Hematopoietic multipotent progenitor cell (in vitro differentiated cells): ENCODE measurements at places on chromosomes 5 and 9. TPM values are rescaled to one million over a fixed set of nuclear protein-coding genes. Genes with fewer than 3 reads are reported as not detected.

DNA sequence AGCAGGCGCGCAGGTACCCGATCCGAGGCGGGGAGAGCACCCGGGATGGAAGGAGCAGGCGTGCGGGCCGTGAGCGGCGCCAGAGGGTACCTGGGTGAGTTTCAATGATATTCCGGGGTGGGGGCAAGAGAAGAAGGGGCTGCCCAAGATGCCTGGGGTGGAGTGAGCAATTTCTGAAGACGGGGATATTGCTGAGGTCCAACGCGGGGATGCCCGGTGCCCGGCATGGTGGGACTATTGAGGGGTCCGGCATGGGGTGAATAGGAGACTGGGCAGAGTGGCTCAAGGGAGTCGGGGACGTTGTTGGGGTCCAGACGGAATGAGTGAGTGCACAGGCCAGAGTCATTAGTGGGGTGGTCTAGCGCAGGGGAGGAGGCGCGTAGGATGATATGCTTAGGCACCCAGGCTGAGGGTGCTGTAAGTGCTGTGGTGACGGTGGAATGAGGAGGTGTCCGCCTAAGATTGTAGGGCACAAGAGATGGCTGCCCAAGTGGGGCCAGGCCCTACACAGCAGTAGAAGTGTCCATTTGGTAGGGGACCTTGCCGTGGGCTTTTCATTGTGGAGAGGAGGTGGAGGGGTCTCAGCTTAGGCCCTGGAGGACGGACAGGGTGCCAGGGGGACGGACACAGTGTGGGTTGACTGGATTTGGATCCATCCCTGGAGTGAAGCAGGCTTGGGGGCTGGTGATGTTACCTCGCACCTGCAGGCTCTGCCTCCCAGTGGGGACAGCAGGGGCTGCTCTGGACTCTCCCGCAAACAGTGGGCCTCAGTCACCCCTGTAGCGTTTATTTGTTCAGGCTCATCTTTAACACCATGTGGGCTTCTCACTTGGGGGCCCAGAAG, 719 bp downstream of the MIGA2 start:
- no peak for DNase-seq

DNA sequence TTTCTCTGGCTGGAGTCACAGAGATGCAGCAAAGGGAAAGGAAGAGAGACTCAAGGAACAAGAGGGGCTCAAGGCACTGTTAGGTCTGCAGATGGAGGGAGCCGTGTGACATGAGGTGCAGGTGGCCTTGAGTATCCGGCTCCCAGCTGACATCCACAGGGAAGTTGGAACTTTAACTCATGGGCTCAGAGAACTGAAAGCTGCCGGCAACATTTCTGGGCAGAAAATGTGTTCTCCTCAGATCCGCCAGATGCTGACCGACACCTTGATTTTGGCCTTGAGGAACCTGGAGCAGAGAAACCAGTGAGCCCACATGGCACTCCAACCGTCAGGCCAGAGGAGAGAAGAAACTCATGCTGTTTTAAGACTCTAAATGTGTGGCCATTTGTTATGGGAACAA, 258.1 kb upstream of the IRX2 start:
- DNase-seq: no peak

- no peak for DNase-seq
Measured at GRCh38 chr9:128406848-128407391, 13.7 kb upstream of the CERCAM start.

DNA sequence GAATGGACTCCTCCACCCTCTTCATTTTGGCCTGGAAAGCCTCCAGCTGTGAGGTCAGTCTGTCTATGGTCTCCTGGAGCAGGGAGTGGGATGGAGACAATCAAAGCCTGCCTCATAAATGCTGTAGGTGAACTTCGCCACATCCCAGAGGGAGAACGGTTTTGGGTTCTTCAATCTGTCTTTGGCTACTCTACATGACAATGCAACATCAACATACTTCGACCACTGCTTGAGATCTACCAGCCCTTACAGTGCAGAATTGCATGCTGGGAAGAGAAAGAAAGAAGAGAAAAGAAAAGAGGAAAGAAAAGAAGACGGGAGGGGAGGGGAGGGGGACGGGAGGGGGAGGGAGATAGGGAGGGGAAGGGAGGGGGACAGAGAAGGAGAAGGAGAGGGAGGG, 28.5 kb upstream of the ANXA6 start:
- no peak for DNase-seq

DNA sequence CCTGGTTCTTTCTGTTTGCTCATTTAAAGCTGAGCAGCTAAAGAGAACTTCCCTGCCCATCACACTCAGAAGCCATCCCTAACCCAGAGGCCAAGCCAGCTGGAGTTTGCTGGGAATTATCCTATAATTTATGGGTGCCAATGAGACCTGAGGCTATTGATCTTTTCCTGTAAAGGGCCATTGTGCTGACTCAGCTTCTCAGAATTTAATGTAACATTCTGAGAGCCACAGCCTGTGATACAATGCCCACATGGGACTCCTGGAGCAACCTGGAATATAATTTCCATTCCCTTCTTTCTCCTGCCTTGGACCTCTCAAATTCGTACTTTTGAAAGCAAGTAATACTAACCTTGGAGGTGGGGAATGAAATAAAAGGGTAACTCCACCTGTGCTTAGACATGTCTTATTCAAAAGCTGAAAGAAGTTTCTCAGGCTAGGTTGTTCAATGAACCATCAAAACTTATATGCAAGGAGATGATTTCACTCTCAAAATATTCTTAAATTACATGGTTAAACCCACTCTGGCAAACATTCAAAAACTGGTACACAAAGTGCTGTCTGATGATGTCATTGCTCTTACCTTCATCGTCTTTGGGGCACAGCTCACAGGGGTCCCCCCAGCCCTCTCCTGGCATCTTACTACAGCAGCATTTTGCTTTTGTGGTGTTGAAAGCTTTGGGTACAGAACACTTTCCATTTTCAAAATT, 206.7 kb downstream of the SLC12A2 start:
- no peak for DNase-seq

DNA sequence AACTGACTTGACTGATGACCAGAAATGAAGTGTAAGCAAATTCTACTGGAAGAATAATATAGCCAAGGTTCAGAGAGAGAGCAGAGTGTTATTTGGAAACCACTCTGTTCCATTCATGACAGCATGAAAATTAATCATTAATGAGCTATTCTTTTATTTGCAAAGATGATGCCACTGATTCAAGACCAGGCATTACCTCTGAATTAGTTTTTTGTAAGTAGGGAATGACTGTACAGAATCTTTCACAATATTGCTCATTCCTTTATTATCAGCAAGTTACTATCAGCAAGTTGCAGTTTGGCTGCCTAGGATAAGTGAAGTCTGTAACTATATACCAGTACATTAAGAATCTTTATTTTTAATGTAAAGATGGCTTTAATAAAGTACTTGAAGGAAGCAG, 75.1 kb upstream of the RGMB start:
- no peak for DNase-seq

DNA sequence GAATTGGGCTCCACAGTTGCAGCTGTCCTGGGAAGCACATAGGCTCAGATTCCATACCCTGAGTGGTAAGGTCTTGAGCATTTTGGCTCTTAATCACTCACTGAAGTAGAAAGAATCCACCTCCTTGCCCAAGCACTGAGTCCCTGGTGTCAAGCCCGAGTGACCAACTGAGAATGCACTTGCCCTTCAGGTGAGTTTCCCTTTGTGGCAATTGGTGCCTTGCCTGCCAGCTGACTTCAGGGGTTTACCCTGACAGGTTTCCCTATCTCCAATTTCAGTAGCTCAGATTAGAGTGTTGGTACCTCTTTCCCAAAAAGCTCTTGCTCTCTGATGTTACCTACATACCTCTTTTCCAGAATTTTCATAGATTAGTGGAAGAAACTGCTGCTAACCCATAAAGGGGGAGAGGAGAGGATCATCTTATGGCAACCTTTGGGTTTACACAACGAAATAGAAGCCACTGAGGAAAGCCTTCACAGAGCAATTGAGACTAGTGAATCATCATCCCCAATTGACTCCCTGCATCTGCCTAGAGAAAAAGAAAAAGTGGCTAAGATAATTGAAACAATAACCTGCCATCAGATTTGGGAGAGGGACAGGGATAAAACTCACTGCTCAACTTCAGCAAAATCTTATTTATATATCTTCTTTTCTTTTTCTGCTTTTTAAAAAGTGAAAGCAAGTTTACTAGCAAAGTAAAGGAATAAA, 48.6 kb downstream of the CCL28 start:
- no peak for DNase-seq

DNA sequence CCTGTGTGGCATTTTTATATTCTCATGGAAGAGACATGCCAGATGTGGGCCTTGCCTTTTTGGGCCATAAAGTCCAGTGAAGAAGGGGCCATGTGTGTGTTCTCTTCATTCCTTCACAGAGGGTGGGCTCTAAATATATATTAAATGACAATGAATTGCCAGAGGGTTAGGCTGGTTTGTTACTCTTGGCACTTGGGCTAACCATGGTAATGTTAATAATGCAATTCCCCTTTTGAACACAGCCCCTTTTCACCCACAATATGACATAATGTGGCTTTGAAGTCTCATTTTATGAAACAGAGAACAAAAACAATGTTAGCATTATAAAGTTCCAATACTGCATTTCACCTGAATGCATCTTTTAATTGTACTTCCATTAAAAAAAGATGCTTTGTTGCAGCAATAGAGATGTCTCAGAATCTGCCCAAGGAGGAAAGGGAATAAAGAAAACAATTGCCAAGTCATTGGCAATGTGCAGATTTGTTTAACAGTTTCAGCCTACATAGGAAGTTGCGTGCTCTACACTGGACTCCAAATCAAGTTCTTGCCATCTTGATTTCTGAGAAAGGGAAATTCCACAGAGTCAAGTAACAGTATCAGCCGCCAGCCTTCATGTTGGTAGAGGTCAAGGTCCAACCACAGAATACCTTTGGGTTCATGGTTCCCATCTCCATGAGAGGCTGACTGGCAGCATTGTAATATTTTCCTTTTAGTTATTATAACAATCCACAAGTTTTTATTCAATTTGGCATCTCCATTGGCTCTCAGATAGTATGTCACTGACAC, 141.9 kb downstream of the SLC12A2 start:
- DNase-seq: no peak

GRCh38 chr5:28516722-28517121, 1478.3 kb upstream of the CDH9 start:
- DNase-seq: no peak

- no peak for DNase-seq
Measured at GRCh38 chr9:4137234-4137633, 162.6 kb downstream of the GLIS3 start.

DNA sequence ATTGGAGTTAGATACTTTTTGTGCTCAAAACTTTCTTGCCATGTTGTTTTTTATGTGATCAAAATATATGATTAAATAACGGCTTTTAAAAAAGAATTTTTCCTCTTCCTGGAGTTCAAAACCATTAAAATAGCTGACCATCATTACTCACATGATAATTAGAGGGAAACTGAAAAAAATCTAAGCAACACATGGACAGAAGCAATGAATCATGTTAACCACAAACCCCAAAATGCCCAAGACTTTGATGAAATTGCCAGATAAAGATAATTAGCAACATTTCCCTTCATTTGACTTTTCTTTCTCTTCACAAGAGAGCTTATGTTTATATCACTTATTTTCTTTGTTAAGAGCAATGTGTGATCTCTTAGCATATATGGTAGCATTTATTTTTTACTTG, 1294.2 kb downstream of the EFNA5 start:
- DNase-seq: no peak

- DNase-seq: no peak
Measured at GRCh38 chr5:97365918-97366317, 182.9 kb upstream of the RIOK2 start.

- no peak for DNase-seq
Measured at GRCh38 chr9:89518466-89519365, 20.8 kb upstream of the SEMA4D start.

DNA sequence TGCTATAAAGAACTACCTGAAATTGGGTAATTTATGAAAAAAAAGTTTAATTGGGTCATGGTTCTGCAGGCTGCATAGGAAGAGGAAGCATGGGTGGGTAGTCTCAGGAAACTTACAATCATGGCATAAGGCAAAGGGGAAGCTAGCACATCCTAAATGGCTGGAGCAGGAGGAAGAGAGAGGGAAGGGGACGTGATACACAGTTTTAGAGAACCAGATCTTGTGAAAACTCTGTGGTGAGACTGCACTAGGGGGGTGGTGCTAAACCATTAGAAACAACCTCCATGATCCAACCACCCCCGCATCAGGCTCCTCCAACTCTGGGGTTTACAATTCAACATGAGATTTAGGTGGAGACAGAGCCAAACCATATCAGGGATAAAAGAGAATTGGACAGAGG, 624.2 kb downstream of the PRR16 start:
- DNase-seq: no peak

DNA sequence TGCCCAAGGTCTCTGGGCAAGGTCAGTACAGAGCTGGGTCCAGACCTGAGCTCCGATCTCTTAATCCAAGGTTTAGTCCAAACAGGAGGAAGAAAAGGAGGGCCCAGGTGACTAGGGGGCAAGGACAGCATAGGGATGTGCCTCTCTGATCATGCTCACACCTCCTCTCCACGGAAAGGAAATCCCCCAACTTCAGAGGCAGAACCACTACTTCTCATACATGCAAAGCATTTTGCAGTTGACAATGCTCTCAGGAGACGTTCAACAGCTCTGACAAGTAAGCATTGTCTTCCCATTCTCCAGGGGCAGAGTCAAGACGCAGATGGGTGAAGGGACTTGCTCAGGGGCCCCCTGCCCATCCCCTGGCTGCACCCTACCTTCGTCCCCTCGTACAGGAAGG, 8.7 kb upstream of the CORO2A start:
- no peak for DNase-seq

DNA sequence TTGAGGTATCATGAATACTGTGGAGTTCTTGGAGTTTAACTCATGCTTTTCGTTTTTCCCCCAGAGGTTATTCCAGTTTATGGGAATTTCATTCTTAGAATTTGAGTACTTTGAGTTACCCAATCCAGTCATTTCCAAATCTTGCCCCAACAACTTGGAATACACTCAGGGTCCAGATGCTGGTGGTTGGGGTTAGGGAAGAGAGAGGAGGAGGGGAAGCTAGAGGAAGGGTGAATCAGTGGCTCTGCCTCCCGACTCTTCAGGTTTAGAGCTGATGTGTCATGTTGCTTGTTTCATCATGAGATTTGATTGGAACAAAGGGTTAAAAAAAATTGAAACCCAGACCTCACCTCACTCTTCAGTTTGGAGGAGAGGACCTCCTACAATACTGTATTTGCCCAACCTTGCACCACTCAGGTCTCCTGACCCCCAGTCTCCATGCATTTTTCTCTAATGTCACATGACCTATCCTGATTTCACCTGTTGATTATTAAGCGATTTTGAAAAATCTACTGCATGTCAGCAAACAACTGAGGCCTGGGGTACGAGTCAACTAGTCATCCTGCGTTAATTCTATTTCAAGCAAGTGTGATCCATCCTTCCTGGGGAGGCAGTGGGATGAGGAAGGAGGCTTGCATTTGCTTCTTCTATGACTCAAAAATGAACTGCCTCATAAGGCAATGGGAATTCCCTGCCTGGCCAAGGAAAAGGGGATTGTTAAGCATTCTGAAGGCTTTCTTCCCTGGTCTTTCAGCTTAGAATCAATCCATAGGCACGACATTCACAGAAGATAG, 6.2 kb upstream of the SLC1A3 start:
- no peak for DNase-seq

GEMIN5 gene
- total RNA-seq: 14.8 TPM

EDIL3 gene
- under 0.01 TPM for total RNA-seq

LCN9 gene
- not detected for total RNA-seq

EPB41L4B gene
- total RNA-seq: not detected

FAM221B gene
- total RNA-seq: not detected
